ENCODE measurements at places on chromosomes 4 and X. TPM values are rescaled to one million over a fixed set of nuclear protein-coding genes. Genes with fewer than 3 reads are reported as not detected.

Gene RPS3A
- 3,250 TPM for total RNA-seq

Gene GLOD5
- total RNA-seq: not detected

Gene TMPRSS11B
- not detected for total RNA-seq

Gene CLGN
- total RNA-seq: 7.7 TPM

Gene JCHAIN
- total RNA-seq: not detected

Gene TLR10
- not detected for total RNA-seq

Gene CLDN34
- not detected for total RNA-seq

Gene REPS2
- total RNA-seq: 0.72 TPM

- DNase-seq: no peak
Measured at GRCh38 chrX:104310657-104311254, 56.0 kb upstream of the ESX1 start.

DNA sequence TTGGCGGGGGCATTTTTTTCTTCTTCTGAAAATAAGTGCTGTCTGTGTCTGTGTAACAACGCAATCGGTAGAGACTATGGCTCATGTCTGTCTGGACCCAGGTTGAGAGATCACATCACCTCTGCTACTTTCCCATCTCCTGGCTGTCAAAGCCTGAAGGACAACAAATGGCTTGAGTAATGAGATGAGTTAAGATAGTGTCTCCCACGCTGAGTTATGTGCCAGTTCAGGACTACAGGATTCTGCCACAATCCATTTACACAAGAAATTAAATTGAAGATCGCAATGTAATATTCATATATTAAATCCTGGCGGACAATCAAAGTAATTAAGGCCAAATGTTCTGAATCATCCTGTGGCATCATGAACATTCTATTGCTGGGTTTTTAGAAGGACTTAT, 16.5 kb upstream of the ARHGAP36 start:
- no peak for DNase-seq

DNA sequence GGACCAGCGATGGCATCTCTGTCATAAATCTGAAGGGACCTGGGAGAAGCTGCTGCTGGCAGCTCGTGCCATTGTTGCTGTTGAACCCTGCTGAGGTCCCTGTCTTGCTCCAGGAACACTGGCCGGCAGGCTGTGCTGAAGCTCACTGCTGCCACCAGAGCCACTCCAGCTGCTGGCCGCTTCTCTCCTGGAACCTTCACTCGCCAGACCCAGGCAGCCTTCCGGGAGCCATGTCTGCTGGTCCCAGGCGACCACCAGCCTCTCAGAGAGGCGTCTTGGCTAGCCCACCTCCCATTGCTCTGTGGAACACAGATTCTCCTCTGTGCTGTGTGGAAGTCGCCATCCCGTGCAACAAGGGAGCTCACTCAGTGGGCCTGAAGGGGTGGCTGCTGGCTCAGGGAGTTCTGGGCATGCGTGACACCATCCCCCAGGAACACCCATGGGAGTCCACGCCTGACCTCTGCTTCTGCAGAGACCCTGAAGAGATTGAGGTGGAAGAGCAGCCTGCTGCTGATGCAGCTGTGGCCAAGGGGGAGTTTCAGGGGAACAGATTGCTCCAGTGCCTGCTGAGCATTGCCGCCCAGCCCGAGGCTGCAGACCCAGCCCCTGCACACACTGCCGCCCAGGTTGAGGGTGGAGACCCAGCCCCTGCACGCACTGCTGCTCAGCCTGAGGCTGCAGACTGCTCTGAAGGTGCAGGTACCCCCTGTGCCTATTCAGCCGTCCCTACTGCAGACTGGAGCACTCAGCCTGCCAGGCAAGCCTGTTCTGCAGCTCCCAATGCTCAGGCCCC, 33.1 kb upstream of the CYP4V2 start:
- no peak for DNase-seq

DNA sequence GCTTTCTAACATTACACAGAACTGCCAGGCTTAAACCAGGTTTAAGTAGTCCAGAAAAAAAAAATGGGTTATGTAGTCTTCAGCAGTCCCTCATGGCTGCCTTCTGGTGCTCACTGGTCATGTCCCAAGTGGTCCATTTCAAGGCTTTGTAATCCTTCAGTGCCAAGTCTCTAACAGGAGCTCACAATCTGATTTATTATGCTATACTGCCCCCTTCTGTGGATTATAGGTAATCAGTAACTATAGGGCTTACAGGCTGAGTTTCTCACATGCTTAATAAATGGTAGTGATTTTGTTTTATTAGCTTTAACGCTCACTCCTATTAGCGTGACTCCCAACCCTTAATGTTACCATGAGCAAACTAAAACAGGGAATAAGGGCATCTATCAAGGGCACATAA, 92.5 kb upstream of the EDA2R start:
- DNase-seq: no peak

GRCh38 chr4:103774326-103774825, 54.6 kb upstream of the TACR3 start:
- DNase-seq: no peak

DNA sequence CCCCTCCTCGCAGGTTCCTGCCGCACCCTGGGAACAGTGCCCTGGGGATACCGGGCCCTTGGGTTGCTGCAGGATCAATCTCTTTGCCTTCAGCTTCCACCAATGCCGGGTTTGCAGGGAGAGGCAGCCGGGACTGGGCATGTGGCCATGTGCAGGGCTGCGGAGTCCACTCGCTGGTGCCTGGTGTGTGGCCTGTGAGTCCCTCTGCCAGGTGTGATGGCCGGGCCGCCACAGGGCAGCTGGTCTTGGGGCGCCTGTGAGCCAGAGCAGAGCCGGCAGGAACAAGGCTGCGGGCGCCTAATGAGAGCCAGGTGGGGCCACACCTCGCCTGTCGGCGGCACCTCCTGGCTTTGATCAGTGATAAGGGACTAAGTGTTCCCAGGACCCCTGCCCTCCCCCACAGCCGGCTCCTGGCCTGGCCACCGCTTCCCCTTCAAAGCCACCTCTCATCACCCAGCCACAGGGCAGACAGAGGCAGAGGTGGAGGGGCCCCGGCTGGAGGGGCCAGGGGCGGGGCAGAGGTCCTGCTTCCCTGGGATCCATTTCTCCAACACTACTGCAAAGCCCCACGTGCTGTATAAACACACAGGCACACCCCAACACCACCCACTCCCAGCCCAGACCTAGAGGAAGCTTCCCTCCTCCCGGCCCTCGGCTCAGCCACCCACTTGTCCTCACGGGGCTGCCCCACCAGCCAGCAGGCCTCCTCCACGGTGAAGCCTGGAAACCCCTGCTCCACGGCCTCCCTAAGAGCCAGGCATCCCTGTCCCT, 132.7 kb downstream of the CPZ start:
- no peak for DNase-seq

GRCh38 chr4:67702166-67702565, 1.2 kb upstream of the UBA6 start:
- no peak for DNase-seq

- peak; percentile 3 for DNase-seq
Measured at GRCh38 chr4:23654791-23655190, 235.1 kb downstream of the PPARGC1A start.

DNA sequence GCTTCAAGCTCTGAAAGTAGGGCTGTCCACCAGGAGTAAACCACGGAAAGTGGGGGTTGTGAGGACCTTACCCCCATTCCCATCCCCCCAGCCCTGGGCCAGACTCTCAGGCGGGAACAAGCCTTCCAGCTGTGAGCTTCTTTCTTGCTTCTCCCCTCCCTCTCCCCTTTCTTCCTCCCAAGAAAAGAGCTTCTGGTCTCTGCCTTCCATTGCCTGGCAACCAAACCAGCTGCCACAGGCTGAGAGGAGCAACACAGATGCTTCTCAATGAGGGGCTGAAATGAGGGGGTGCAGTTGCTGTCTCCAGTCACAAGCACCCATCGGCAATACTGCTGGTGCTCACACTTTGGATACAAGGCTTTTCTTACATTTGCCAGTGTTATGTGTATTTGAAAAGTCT, 72.5 kb downstream of the SLC16A2 start:
- no peak for DNase-seq

DNA sequence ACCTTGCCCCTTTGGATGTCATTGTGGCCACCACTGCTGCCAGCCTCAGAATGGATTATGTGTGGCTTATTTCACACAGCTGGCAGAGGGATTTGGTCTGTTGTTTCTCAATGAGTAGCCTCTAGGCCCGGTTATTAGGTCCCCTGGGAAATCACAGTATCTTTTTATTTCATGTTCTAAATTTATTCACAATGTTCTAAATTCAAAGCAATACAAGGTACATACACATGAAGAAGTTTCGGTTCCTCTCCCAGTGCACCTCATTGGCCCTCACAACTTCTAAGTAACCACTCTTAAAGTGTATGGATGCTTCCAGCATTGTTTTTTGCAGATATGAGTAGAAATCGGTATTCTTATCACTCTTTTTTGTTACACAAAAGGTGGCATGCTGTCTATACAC, 262.7 kb downstream of the RCHY1 start:
- DNase-seq: no peak

- DNase-seq: no peak
Measured at GRCh38 chr4:40924096-40924792, 174.5 kb downstream of the NSUN7 start.

DNA sequence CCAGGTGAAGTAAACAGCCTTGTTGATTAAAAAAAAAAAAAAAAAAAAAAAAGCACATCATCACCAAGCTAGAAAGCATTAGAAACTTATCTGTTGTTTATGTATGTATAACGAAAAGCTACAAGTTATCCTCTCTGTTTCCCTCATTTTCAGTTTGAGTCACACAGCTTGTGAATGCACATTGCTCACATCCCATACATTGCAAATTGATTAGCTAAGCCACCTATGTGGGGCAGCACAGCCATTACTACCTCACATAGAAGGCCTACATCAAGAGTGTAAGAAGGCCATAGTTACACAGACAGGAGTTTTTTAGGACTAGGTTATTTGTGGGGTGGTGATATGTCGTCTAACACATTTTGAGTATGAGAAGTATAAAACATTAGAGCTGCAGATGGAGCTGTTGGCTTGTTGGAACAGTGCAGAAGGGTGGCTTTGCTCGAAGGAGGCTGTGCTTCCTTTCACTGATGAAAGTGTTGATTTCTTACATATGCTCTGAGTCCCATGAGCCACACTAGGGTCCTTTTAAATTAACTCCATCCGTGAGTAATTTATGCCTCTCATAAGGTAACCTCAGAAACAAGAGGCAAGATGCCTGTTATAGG, 431.6 kb downstream of the GABRG1 start:
- DNase-seq: no peak

- DNase-seq: no peak
Measured at GRCh38 chrX:107766470-107767150, 9.0 kb downstream of the TSC22D3 start.
